Activated CD8-positive, alpha-beta memory T cell treated with anti-CD3 and anti-CD28 coated beads, Interleukin-2, amount 50 U/mL, for 48 hours (primary cell): ENCODE measurements at places on chromosomes 4 and X.
A peak's percentile ranks its signal among the peaks of the same experiment; 100 is the strongest.

- DNase-seq = no peak
Measured at GRCh38 chr4:98027827-98028226, 115.4 kb downstream of the STPG2 start.

DNA sequence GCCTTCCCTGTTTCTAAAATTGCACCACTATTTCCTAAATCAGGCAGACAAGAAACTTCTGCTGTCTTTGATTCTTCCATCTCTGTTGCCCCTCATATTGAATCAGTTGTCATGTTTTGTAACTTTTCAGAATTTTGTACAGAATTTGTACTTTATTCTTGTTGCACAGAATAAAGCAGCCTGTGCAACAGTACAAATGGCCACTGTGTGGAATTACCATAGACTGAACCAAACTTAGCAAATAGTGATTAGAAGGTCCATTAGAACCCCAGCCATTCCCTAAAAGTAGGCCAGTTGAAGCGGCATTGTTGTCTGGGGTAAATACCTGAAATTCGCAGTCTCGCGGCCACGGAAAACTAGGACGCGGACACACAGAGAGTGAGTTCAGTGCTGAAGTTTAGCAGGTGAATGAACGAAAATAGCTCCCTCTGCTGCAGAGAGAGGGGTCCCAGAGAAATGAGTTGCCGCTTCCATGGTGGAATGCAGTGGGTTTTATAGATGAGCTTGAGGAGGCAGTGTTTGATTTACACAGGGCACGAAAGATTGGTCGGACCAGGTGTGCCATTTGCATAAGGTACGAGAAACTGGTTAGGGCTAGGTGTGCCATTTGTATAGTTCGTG is 71.8 kb downstream of the C4orf33 start:
- no peak for DNase-seq

DNA sequence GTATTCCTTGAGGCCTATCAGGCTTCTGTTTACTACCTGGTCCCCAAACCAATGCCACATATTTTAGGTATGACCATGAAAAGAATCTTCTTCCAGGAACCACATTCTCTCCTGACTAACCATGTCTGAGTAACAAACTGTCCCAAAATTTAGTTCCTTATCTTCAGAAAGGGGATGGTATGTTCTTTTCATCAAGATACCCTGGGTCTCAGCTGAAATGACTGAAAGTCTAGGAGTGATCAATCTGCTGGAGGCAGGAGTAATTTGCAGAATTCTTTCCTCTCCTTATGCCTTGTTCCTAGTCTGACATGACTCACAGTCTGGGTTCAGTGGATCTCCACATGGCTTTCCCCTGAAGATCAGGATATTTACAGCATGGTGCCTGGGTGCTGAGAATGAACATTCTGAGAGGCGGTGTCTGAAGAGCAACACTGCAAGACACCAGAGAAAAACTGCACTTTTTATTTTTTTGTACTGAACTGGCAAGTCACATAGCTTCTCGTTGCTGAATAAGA is 665.5 kb downstream of the TLL1 start:
- no peak for DNase-seq

DNA sequence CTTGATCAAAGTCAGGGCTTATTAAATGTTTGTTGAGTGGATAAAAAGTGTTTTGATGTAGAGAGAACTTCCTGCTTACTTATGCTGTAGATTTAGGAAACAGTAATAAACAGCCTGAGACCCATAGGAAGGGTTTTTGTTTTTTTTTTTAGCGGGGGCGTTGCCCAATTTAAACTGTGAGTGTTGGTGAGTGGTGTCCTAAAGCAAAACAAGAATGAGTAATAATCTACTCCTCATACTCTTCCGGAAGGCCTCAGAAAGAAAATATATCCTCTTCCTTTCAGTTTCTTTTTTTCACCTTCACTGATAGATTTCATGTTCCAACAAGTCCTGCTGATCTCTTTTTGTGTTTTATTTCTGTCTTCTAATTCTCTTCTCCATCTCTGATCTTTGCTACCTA is 104.4 kb upstream of the SCML1 start:
- DNase-seq = no peak

- DNase-seq = peak; percentile 78
Measured at GRCh38 chr4:159103384-159103990, 608 bp downstream of the RAPGEF2 start.

- no peak for DNase-seq
Measured at GRCh38 chr4:152585023-152585441, 49.1 kb upstream of the FBXW7 start.

DNA sequence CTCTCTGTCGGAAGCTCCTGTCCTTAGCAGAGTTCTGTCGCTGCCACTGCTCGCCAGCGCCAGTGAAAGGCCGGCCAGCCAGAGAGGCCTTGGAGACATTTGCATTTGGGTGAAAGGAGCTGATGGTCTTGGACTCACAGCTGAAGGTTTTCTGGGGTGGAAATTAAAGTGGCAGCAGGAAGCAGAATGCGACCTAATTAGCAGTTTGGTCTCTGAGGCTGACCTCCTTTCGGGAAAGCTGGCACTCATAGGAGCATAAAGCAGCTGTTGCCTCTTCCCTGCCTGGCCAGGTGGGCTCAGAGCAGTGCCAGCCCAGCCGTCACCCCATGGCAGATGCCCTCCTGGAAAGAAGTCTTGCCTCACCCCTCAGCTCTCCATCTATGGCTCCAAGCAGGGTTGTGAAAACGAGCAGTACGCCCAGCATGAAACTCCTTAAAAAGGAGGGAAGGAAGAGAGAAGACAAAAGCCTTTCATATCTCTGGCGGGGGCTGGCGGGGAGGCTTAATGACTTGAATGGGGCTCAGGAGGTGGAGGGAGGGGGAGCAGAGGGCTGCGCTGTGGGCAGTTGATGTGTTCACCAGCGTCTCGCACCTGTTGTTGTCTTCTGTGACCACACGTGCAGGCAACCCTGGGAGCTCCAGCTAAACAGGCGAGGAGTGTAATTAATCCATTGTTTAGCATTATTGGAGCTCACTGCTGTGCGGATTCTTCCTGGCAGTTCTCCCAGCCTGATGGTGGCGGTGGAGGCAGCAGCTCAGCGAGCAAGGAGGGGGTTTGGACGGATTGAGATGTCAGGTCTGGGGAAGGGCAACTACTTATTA is 264.0 kb downstream of the MID1IP1 start:
- no peak for DNase-seq

GRCh38 chr4:118997601-118998000 is 108.9 kb downstream of the SYNPO2 start:
- no peak for DNase-seq

DNA sequence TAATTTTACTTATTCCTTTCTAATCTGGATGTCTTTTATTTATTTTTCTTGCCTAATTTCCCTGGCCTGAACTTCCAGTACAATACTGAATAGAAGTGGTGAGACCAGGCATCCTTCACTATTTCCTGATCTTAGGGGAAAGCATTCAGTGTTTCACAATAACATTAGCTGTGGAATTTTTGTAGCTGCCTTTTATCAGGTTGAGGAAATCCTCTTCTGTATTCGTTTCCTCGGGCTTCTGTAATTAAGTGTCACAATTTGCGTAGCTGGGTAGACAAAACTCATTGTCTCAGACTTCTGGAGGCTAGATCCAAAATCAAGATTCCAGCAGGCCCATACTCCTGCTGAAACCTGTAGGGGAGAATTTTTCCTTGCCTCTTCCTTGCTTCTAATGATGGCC is 598.4 kb upstream of the FTHL17 start:
- DNase-seq = no peak
